Pons (tissue), 1 donor: ENCODE measurements at places on chromosomes 3 and 15.

DNA sequence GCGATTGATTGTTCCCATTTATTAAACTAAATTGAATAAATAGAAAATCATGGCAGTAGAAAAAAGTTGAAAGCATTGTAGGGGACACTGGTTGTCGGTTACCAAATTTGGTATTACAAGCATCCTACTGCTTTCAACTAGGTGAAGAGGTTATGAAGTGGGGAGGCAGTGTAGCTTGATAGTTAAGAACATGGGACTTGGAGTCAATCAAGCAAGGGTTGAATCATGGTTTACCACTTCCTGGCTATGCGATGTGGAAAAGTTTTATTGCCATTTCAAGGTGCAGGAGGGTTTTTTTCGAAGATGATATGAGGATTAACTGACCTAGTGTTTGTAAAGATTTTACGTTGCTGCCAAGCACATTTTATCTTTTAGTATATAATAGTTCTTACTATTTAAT, 318.2 kb upstream of the KCNH8 start:
- DNase-seq: no peak

DNA sequence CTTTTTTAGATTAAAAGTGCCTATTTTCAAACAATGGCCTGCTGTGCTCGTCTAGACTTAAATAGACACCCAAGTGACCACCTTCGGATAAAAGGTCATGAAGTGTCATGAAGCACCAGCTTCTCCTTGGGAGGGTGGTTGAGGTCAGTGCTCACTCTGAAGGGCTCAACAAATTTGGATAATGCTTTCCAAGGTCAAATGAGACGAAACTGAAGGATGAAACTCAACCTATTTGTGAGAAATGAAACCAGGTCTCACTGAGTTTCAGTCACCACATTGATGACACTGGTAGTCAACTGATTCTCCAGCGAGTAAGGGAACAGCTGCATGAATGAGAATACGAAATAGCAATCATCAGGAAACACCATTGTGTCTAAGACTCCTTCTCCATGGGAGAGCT, 852.6 kb downstream of the NTRK3 start:
- no peak for DNase-seq

DNA sequence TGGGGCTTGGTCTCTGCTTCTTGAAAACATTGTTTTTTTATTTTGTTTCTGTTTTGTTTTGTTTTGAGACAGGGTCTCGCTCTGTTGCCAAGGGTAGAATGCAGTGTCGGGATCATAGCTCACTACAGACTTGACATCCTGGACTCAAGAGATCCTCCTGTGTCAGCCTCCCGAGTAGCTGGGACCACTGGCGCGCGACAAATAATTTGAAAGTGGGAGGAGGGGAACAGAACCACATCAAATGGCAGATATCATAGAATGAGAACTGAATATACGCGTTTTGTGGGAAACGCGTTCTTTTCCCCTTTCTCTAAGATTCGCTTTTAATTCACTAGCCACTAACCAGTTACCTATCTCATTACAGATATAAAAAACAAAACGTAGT, 641 bp upstream of the VPS13C start:
- DNase-seq: peak; percentile 48

DNA sequence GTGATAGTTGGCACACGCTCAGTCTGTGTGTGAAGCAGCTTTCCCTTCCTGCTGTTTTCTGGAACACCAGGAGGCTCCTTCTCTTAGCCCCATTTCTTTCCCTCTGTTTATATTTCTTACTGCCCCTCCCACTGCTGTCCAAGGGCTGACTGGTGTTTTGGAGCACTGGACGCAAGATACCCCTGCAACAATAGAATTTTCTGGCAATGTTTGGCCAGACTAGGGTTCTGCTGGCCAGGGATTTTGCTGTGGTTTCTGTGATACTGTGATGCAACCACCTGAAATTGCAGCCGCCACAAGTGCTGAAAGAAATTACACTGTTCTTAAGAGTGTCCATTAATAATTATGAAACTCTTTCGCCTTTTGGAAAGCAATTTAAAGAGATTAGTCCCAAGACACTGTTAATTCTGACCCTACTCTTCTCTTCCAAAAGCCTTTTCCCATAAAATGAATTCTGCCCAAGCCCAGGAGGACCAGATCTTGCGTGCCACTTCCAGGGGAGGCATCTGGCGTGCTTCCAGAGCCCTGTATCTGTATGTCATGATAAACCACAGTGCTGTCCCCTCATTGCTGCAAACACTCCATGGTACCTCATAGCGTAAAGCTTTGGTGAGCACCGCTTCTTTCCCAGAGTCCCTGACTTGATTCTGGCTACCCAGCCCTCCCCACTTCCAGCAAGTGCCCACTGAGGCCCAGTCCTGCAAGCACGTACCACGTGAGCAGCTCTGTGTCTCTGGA, 159.4 kb upstream of the CHRM5 start:
- no peak for DNase-seq

- DNase-seq: peak; percentile 78
These were observed 18.9 kb upstream of the COPG1 start for GRCh38 chr3:129230311-129231019.

- DNase-seq: no peak
These were observed 207.9 kb downstream of the LPP start for GRCh38 chr3:188361888-188362287.

DNA sequence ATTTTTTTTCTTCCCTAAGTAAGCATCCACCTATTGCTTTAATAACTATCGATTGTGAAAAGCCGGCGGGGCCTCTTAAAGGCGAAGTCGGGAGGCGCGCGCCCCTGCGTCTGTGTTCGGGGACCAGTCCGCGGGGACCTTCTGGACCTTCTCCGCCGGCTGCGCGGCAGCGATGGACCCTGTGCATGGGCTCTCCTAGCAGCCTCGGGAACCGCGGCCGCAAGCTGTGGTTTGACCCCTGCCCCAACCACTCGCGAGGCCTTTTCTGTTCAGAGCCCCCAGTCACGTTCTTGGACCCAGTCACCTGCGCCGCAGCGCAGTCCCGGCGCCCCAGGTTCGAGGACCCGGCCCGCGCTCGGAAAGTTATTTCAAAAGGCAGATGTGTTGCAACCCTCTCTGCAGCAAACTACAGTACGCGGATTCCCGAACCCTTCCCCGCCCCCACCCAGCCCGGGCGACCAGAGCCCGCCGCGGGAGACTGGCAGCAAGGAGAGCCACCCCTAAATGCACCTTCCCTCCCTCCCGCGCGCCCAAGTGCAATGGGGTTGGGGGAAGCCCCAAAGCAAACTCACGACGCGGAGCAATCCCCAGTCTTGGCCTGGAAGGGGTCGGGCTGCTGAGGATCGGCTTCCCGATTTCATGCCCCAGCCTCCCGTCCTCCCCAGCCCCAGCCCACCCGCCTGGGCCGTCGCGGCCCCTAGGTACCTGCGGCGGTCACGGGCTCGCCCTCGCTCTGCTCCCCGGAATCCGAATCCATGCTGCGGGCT, 684 bp downstream of the TNFAIP8L3 start:
- DNase-seq: no peak

- no peak for DNase-seq
These were observed 268.8 kb upstream of the CNTN3 start for GRCh38 chr3:74883222-74883621.

GRCh38 chr15:87500240-87500639, 756.3 kb downstream of the NTRK3 start:
- no peak for DNase-seq

GRCh38 chr15:63945838-63946298, 100.4 kb downstream of the DAPK2 start:
- no peak for DNase-seq

- DNase-seq: peak; percentile 86
These were observed 60.3 kb downstream of the TM4SF4 start for GRCh38 chr3:149534671-149535332.

- DNase-seq: no peak
These were observed 573.2 kb upstream of the MDFIC2 start for GRCh38 chr3:70885636-70886035.

DNA sequence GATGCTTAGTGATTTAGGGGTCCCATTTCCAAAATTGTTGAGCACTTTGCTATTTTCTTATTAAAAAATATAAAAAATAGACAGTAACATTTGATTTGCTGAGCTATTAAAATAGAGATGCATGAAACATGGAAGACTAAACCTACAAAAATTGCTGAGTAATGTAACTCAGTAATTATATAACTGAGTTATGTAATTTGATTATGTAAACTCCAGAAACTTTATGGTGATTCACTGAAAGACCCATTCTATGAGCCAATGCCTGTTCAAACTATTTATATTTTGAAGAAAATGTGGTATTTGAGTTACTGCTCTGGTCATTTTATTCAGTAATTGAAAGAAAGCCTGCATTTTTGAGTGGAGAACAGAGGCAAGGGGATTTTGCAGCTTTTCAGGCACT, 1221.5 kb upstream of the ALCAM start:
- no peak for DNase-seq

- DNase-seq: no peak
These were observed 133.0 kb upstream of the LMCD1 start for GRCh38 chr3:8368598-8368997.

- no peak for DNase-seq
These were observed 340 bp downstream of the TMEM44 start for GRCh38 chr3:194632809-194633348.

DNA sequence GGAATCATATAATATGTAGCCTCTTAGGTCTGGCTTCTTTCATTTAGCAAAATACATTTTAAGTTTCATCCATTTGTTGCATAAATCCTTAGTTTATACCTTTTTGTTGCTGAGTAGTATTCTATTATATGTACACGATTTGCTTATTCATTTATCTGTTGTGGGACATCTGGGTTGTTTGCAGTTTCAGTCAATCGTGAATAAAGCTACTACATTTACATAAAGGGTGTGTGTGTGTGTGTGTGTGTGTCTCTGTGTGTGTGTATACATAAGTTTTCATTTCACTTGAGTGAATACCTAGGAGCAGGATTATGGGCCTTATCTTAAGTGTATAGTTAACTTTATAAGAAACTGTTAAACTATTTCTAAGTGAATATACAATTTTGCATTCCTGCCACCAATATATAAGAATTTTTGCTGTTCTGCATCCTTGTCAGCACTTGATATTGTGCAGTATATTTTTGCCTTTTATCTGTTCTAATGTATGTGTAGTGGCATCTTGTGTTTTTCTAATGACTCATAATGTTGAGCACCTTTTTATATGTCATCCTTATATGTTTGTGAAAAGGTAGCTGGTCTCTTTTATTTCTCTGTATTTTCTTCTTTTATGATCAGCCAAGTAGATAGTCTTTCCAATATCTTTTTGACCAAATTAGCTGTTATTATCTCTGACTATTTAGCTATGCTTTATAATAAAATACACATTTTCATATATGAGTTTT, 55.0 kb downstream of the GLCE start:
- DNase-seq: no peak

- DNase-seq: no peak
These were observed 805 bp upstream of the PARP16 start for GRCh38 chr15:65287520-65287855.

DNA sequence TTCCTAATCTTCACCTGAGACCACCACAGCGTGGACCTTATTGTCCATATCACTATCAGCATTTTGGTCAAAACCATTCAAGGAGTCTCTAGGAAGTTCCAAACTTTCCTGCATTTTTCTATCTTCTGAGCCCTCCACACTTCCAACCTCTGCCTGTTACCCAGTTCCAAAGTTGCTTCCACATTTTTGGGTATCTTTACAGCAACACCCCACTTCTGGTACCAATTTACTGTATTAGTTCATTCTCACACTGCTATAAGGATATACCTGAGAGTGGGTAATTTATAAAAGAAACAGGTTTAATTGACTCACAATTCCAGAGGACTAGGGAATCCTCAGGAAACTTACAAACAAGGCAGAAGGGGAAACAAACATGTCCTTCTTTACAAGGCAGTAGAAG, 103.3 kb upstream of the CBLB start:
- DNase-seq: no peak

DNA sequence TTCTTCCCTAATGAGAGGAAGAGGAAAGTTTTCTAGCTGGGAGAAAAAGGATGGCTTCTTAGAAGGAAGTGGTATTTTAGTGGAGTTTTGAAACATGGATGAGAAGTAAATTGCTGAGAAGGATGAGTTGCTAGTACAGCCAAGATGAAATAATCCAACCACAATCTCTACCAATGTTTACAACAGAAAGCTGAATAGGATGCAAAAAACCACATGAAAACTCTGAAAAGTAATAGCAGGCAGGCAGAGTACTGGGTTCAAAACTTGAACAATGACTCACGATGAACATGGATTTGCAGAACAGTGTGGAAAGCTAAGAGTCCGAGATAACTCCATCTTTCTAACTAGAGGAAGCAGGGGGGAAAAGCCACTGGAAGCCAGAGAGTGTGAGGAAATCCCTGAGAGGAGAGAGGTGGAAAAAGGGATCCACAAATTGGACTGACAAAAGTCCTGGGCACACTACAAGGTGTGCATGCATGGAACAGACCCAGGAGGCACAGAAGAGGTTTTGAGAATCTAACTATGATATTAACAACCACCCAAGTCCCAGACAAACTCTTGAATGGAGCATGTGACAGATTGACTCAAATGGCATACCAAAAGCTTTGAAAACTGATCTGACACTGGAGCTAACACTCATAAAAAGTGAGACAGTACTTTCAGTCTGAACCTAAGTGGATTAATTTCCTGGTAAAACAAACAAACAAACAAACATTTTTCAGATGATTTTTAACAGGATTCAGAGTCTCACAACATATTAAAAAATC, 76.7 kb downstream of the ST6GAL1 start:
- DNase-seq: no peak

- peak; percentile 91 for DNase-seq
These were observed 60.5 kb downstream of the GTPBP8 start for GRCh38 chr3:113051302-113051711.

DNA sequence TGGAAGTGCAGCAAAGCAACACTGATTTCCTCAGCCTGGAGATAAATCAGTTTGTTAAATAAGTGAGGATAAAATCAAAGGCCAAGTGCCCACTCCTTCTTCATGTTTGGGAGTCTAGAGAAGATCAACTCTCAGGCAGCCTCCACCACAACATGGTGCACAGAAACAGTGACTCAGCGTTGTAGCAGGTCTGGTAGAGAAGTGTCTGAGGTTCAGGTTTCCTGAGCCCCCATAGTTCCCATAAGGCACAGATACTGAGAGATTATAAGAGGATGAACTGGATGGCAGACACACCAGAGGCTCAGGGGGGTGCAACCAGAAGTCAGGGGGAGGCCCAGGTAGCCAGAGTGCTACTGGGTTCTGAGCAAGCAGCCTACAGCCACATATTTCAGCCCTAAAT, 166.7 kb downstream of the FRMD5 start:
- no peak for DNase-seq

DNA sequence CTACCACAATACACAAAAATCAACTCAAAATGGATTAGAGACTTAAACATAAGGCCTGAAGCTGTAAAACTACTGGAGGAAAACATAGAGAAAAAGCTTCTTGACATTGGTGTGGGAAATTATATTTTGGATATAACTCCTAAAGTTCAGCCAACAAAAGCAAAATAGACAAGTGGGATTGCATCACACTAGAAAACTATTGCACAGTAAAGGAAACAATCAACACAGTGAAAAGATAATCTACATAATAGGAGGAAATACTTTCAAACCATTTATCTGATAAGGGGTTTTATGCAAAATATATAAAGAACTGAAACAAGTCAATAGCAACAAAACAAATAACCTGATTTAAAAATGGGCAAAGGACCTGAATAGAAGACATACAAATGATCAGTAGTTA, 37.6 kb upstream of the TP63 start:
- DNase-seq: no peak
